ENCODE measurements at places on chromosomes 12 and 14.

- no peak for DNase-seq
Observed at GRCh38 chr12:52277486-52278245, 3.2 kb downstream of the KRT86 start.

DNA sequence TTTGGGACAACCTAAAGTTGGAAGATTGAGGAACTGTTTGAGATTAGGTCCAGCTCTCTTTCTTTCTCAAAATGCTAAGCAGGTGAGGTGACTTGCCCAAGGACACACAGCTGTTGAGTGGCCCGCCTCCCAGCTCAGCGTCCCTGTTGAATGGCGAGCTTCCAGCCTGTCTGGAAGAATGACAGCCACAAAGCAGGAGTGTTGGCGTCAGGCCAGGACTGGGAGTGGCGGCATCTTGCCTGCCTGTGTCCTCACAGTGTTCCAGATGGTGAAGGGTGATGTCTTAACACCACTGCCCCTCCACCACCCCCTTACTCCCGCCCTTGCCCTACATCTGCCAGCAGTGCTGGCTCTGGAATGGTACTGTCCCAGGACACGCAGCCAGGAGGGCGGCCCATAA, 4.4 kb upstream of the CEBPE start:
- no peak for DNase-seq

DNA sequence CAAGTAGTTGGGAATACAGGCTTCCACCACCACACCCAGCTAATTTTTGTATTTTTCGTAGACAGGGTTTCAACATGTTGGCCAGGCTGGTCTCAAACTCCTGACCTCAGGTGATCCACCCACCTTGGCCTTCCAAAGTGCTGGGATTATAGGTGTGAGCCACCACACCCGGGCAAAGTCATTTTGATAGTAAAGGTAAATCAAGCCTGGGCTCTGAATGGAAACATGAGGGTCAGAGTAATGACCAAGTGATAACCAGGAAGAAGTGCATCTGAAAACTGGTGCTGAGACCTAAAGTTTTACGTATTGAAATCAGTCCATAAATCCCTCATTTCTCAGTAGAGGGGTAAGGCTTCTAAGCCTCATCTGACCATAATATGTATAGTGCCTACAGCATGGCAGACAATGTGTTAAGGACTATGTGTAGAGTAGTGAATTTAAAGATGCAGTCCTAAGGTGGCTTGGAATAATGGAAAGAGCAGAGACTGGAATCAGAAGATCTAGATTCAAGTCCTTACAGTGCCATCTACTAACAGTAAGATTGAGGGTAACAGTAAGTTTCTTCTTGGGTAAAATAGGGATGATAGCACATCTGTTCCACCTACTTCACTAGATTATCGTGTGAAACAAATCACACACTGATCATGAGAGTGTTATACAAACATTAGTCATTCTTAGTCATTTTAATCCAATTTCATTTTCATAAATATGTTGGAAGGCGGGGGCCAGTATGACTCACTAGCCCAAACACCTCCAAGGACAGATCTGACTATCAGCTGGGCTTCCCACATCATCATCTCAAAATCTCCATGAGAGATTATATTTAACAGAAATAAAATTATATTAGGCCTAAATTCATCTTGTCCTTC, 11.2 kb downstream of the MAP4K5 start:
- peak; percentile 77 for DNase-seq

DNA sequence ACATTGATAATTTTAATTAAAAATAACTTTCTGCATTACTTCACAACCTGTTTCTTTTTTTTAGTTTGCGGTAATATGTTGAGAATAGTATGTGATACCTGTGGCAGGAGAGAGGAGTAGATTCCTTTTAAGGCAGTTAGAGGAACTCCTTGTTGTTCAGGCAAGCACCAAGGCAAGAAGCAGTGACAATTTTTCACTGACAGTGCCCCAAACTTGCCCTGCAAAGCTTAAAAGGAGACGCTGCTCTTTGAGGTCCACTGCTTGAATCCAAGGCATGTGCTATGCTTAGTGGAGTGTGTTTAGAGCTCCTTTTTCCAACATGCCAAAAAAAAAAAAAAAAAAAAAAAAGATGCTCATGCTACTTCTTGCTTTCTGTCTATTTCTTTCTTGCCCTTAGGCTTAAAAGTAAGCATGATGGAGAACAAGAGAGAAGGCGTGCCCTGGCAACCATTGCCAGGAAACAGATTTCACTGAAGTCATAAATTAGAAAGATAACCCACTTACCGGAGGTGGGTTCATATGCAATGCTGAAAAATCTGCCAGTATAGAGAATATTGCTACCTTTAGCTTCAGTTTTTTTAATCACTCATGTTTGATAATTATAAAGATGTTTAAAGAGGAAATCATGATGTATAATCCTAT, 58.3 kb upstream of the DYRK2 start:
- DNase-seq: no peak

- DNase-seq: no peak
Observed at GRCh38 chr14:69387311-69387710, 10.8 kb downstream of the ERH start.

DNA sequence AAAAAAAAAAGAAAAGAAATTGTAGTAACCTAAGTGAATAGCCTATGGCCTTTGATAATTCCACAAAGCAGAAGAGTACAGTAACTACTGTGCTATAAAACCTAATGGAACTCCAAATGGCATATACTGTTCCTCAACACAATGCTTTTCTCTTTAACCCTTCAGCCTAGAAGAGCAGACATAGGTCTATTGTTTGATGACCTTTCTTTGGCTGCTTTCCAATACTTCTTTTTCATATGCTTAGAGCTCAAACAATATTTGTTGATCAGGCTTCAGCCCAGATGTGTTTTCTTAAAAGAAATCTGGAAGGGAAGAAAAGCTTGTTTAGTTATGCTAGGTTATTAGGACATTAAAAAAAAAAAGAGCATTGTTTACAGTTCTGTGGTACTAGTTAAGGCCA, 116.4 kb downstream of the NTN4 start:
- DNase-seq: no peak

DNA sequence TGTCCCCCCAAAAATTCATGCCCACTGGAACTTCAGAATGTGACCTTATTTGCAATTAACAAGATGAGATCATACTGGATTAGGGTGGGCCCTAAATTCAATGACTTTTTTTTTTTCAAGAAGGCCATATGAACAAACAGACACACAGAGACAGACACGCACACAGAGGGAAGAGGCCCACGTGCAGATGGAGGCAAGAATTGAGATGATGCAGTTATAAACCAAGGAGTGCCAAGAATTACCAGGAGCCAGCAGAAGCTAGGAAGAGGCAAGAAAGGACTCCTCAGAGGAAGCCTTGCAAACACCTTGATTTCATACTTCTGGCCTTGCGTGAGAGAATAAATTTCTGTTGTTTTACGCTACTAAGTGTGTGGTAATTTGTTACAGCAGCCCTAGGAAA, 33.4 kb downstream of the NELL2 start:
- no peak for DNase-seq

DNA sequence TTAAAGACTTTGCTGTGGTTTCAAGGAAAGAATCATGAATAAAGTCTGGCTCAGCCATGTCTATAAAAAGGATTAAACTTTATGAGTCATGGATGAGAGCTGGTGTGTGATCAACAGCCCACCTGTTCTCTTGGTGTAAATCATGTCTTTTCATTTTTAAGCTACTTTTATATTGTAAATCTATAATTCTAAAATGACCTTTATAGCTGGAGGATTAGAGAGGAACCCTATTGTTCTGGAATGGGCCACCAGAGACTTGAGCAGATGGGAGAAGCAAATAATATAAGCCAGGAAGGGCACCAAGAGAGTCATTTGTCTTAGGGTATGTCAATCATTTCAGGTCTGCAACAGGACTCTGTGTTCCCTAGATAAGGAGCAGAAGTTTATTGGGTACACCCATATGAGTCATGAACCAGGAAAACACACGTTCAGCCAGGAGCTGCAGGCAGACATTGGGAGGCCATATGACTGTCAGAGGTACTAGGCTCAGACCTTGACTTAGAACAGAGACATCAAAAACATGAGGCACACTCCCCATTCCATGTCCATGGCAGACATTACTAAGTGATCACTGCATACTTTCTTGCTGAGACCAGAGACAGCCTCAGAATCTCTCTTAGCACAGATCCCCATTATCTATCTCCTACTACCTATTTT, 49.3 kb downstream of the NDUFA12 start:
- DNase-seq: peak; percentile 95

DNA sequence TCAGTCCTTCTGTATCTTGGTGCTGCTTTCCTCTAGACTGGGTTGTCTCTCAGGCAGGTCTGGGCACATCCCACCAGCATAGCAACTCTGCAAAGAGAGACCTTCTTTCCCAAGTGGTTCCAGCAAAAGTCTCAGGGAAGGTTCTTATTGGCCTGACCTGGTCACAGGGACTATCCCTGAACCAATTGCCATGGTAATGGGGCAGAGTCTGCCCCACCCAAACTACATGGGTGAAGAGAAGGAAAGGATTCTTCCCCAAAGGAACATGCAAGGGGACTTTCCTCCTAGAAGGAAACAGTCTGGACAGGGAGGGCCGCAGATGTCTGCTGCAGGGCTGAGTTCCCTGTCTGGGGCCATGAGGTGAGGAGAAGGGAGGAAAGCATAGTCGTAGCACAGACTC, 122.2 kb upstream of the NCOR2 start:
- DNase-seq: no peak

- DNase-seq: no peak
Observed at GRCh38 chr12:26164118-26164517, 31.3 kb upstream of the SSPN start.

DNA sequence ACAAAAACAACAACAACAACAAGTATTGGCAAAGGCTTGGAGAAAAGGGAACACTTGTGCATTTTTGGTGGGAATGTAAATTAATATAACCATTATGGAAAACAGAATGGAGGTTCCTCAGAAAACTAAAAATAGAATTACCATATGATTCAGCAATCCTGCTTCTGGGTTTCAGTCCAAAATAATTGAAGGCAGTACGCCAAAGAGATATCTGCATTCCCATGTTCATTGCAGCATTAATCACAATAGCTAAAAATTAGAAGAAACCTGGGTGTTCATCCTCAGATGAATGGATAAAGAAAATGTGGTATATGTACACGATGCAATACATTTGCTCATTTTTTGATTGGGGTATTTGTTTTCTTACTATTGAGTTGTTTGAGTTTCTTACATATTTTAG, 813.0 kb downstream of the NRXN3 start:
- DNase-seq: no peak

DNA sequence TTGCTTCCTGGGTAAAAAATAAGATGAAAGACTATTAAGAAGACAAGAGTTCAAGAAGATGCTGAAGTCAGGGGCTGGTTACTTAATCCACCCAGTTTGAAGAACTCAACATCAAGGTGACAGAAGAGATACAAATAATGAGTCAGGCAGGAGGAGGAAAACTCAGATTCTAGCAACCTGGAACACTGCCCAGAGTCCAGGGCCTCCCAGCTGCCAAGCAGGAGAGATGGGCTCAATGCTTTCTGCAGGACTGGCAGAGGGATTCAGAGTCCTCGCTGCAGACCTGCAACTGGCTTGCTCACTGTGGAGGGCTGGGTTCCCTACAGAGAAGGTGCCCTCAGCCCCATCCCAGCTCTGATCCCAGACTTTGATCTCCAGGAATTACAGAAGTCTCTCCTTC, 28.6 kb upstream of the CEBPE start:
- no peak for DNase-seq

DNA sequence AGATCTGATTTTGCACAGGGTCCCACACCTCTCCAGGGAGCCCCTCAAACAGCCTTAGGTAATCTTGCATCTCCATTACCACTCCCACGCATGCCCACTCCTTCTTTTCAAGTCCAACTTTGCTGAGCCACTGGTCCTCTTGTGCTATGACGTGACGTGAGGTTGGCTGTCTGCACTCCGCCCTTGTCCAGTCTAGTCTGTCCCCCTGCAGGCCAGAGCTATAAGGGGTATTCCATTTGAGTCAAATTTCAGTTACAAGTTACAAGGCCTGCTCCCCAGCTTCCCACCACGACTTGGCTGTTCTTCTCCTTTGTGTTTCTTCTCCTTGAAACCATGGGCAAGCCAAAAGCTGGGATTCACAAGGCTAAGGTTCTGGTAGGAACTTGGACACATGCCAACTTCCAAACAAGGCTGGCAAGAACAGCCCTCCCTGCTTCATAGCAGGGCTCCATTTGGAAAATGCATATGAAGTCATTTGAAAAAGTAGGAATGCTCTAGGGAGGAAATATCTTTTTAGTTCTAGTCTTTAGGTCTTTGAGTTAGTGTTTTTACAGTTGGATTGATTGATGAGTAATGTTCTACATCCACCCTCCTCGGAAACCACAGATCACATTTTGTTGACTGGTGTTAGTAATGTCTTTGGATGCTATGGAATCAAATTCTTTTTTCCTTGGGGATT, 49.1 kb downstream of the KCNA1 start:
- DNase-seq: no peak

DNA sequence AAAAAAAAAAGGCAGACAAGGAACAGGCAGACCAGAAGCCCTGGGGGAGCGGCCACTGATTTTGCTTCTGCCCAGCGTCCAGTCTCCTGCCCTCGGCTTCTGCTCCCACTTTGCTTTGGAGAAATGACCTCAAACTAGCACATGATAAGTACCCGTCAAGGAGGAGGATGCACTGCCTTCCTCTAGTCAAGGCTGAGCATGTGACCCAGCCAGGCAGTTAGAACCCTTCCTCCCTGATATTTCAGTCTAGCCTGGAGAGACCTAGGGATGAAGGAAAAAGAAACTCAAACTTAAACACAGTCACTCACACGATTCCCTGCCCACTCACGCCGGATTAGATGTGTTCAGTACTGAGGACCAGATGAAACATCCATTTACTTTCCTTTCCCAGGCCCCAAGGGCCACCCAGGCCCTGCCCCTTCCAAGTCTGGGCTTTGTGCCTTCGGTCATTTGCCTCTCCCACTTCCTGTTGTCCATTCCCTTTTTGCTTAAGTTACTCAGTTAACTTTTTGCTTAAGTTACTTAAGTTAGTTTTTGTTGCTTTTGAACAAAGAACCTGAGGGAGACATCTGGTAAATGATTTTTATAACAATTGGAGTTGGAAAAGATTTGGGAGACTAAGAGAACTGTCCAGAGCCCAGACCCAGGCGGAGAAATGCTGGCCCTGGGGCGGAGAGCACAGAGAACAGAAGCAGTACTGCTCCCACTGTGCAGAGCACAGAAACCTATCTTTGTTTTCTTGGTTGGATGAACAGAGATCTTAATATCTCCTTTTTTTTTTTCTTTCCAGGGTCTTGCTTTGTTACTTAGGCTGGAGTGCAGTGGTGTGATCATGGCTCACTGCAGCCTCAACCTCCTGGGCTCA, 23.0 kb upstream of the TTC7B start:
- no peak for DNase-seq

GRCh38 chr12:32542428-32543229, 136.5 kb upstream of the DNM1L start:
- DNase-seq: no peak

GRCh38 chr14:95125221-95125620, 32.1 kb downstream of the DICER1 start:
- DNase-seq: no peak

GRCh38 chr12:56385873-56386272, 23.2 kb upstream of the APOF start:
- DNase-seq: no peak
